ENCODE measurements at places on chromosomes 2 and 18.

DNA sequence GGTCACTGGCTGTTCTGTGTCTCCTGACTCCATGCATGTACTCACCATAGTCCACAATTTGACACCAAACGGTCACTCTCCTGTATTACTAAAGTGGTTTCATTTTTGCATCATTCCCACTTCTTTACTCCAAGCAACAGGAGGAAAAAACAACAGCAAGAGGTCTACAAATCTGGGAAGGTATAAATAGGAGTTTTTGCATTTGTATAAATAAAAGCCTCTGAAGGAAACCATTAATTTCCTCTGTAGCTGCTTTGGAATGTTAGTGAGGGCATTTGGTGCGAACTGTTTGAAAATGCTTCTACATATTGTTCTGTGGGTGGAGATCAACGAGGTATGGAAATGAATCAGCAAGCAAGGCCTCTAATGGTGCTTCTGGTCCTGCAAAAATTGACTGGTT lies 148.5 kb upstream of the DLX2 start:
- no peak for DNase-seq

- DNase-seq = no peak
These were observed 72.5 kb downstream of the DOCK10 start for GRCh38 chr2:224969633-224970260.

GRCh38 chr2:168079236-168079635 lies 168.2 kb downstream of the STK39 start:
- DNase-seq = no peak

DNA sequence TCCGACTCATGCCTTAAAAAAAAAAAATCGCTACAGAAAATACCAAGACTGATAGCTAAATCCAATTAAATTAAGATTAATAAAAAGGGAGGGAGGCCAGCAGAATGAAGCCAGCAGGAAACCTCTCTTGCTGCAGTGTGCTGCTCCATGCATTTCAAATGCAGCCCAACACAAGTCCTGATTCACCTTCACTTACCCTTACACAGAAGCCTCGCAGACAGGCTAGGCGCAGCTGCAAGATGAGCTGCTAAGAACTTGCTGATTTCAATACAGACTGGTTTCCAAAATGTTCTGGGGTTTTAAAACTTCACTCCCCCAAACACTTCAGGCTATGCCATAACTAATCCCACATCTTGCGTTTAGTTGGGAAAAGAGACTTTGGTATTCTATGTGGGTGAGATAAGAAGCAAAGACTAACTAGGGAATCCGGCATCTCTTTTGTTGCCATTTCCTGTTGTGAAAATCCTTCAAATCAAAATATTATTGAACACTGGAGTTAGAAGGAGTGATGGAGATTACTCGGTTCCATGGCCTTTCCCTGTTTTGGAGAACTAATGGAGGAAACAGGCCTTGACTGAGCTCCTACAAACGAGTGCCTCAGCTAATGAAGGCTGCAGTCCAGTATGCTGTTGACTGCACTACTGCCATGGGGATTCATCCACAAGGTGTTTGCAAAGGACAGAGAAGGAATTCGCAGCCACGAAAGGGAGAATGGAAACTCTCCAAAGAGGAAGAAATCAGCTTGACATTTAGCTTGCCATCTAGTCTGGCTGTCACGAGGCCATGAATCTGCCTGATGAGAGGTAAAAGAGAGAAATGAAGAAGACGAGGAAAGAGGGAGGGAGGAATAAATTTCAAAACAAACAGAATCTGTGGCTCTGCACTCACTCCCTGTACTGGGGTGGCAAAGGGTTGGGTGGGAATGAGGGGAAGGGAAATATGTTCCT lies 67.3 kb downstream of the CLHC1 start:
- no peak for DNase-seq

DNA sequence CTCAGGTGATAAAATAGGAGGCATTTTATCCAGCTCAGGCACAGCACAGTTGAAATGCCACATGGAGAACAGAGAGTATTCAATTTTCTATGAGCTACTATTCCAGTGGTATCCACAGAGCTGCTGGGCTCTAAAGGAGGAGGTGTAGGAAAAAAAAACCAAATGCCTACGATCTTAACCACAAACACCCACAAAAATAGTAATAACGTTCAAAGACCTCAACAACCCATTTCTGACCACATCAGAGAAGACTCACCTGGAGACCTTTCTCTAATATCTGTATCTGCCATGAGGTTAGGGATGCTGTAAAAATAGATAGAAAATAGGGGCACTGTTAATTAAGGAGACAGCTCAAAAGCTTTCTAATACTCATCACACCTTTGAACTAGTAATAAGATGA lies 294.6 kb upstream of the PARD3B start:
- no peak for DNase-seq

- no peak for DNase-seq
These were observed 2.0 kb upstream of the RALB start for GRCh38 chr2:120250640-120251039.

- DNase-seq = no peak
These were observed 50.9 kb downstream of the PDCL3 start for GRCh38 chr2:100613719-100614118.

- DNase-seq = no peak
These were observed 275.0 kb downstream of the TNS1 start for GRCh38 chr2:217727801-217728200.

GRCh38 chr2:222076973-222077690 lies 221.7 kb downstream of the PAX3 start:
- DNase-seq = no peak

GRCh38 chr2:95034221-95034620 lies 8.7 kb downstream of the MAL start:
- DNase-seq = no peak

DNA sequence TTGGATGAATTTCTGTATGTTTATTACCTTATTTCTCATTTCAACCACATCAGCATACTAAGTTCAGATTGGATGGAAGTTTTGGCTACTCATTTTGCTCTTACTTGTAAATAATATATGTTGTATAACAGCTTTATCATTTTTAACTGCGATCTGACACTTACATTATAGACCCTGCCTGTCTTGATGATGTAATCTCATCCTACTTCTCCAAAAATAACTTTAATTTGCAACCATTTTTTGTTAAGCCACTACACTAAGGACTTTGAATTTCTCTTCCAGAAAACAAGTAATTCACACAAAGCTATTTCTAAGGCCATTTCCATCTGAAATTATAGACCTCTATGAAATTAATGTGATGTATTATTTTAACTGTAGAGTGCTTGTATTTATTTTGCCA lies 240.7 kb downstream of the WDR7 start:
- no peak for DNase-seq

- no peak for DNase-seq
These were observed 315.1 kb downstream of the MTX2 start for GRCh38 chr2:176584333-176584732.

DNA sequence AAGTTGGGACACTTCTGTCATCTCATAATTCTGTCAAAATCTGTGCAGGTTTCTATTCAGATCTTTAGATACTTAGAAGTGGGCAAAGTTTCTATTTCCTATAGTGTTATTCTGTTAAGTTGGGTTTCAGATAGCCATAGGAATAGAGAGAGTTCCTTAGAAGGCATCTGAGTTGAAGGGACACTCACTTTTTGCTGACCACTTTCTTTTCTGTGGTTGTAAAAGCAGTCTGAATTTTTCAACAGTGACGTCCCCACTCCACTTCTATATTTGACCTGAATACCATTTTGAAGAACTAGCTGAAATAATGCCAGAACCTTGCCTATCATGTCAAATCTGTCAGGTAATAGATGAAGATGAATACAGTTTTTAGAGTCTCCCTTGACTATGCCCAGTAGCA lies 267.3 kb downstream of the SPAG16 start:
- no peak for DNase-seq

DNA sequence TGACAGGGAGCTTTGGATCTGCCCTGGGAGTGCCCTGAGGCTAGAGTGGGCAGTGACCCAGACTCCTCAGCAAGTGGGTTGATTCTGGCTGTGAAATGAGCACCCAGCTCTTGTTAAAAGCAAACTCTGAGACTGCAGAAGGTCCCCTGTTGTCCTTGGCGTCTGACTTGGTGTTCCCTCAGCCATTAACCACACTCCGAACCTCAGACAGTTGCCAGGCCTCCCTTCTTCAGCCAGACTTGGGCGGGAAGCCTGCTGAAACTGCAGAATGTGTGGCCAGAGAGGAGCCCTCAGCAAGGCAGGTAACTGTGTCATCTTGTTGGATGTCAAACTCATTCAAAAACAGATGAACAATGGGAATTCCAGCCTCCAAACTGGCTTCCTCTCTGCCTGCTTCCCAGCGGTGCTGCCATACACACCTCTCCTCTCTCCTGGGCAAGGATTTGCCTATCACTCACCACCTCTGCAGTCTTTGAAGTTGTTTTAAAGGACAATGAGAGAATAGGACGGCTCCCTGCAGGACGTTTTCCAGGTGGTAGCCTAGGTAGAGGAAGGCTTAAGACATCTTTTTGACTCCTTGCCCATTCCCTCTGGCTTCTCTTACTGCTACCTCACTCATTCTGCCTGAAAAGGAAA lies 38.9 kb upstream of the B3GNT2 start:
- DNase-seq = no peak

DNA sequence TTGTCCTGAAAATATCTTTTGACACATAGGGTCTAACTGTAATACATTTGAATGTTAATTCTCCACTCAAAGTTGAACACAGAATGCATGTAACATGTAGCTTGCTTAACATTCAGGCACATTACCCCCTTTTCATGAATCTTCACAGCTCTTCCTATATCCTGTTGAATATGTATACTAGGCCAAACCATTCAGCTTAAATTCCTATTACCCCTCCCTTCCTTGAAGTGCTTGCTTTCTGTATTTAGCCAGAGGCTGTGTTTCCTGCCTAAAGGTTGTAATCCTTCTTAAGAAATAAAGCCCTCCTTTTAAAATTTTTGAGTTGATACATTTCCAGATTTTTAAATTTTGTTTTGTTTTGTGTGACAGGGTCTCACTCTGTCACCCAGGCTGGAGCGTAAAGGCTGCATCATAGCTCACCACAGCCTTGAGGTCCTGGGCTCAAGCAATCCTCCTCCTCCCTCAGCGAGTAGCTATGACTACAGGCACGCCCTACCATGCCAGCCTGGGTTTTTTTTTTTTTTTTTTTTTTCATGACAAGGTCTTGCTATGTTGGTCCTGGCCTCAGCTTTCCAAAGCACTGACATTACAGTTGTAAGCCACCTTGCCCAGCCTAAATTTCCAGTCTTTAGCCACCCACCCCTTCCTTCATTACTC lies 357.6 kb downstream of the DSC3 start:
- DNase-seq = no peak

- peak; percentile 3 for DNase-seq
These were observed 496 bp downstream of the SUCLG1 start for GRCh38 chr2:84458551-84459017.

DNA sequence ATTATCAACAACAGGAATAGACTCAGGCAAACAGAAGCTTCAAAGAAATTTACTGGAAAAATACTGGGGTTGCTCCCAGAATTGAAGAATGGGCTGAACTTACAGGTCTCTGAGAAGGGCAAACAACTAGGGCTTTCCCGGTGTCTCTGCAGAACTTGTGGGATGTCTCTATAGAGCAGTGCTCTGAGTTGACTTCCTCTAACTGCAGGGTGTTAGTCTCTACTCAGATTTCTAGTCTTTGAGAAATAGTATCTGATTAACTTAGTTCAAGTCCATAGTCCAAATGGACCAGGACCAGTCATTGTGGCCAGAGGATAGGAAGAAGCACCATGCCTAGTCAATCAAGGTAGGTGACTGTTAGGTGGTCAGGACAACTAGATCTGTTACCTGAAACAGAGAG lies 45.8 kb downstream of the LIMS1 start:
- DNase-seq = no peak

DNA sequence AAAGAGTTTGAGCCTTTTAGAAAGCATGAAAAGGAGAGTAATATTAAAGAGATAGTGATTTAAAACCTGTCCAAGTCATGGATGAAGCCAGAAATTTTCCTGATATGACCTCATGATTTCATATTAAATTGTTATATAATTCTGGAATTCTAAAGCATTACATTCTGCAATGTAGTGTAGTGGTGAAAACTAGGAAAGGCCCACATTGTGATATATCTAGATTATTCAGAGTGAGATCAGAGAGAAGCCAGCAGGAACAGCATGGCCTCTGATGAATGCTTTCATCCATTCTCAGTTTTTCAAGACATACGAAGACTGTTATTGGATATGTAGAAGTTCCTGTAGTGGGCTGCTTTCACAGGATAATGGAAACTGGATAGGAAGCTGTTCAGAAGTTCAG lies 98.8 kb downstream of the LCLAT1 start:
- DNase-seq = no peak

- DNase-seq = no peak
These were observed 995 bp downstream of the MBD5 start for GRCh38 chr2:148021886-148022285.

DNA sequence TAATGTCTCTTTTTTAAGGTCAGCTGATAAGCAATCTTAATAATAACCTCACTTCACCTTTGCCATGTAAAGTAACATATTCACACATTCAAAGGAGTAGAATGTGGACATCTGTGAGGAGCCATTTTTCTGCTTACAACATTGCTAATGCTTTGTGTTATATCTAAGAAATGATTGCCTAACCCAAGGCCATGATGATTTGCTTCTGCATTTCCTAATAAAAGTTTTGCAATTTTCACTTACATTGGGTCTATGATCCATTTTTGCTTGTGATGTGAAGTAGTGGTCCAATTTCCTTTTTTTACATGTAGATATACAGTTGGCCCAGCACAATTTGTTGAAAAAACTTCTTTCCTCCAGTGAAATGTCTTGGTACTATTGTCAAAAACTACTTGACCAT lies 22.0 kb downstream of the RELCH start:
- DNase-seq = no peak

GRCh38 chr2:226450141-226450540 lies 349.5 kb downstream of the IRS1 start:
- DNase-seq = no peak

DNA sequence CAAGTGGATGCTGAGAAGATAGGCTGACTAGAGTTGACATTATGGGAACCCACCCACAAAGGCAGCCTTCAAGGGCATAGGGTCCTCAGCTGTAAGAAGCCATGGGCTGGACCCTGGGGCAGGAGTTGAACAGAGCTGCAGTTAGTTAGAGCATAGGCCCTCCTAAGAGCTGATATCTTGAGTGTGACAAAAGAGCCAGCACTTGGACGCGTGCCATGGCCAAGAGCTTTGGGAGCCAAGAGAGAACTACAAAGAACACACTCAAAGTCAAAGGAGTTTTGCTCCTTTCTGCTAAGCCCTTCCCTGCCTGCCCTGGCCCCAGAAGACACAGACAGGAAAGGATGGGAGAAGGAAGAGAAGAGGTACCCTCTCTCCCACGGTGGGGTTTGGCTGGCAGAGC lies 29.9 kb upstream of the AGAP1 start:
- no peak for DNase-seq

- DNase-seq = no peak
These were observed 238.3 kb downstream of the EN1 start for GRCh38 chr2:118609138-118609537.

GRCh38 chr2:224268441-224268840 lies 133.5 kb downstream of the FAM124B start:
- DNase-seq = no peak

- no peak for DNase-seq
These were observed 1248.9 kb upstream of the CHAC2 start for GRCh38 chr2:52518678-52519077.

GRCh38 chr2:119679846-119680245 lies 845 bp downstream of the TMEM177 start:
- no peak for DNase-seq

- no peak for DNase-seq
These were observed 40.5 kb upstream of the GAREM1 start for GRCh38 chr18:32511147-32511546.
